ENCODE measurements at places on chromosomes 5 and 9.

GRCh38 chr9:105296877-105297287, 52.4 kb downstream of the SLC44A1 start:
- DNase-seq: no peak

- DNase-seq: no peak
Measured at GRCh38 chr9:128788445-128788844, 1.4 kb downstream of the TBC1D13 start.

- DNase-seq: no peak
Measured at GRCh38 chr9:125258832-125259534, 2.6 kb upstream of the GAPVD1 start.

GRCh38 chr9:125493384-125493783, 213.6 kb downstream of the MAPKAP1 start:
- DNase-seq: no peak

- peak; percentile 56 for DNase-seq
Measured at GRCh38 chr5:80246995-80247729, 8.7 kb downstream of the SERINC5 start.

DNA sequence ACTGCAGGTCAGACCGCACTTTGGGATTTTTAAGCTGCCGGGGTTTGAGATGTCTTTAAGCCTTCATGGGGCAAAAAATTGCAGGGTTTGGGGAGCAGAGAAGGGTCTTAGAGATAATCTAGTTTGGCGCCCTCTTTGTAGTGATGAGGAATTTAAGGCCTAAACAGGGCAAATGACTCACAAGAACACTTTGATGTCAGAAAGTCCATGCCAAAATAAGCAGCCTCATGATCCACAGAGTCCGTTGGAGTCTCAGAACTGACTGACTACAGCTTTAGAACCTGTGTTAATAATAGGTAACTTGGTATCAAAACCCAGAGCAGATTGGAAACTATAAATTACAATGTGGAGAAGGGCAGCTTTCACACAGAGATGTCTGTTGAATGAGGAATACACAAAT, 35.9 kb upstream of the PTGS1 start:
- DNase-seq: no peak

DNA sequence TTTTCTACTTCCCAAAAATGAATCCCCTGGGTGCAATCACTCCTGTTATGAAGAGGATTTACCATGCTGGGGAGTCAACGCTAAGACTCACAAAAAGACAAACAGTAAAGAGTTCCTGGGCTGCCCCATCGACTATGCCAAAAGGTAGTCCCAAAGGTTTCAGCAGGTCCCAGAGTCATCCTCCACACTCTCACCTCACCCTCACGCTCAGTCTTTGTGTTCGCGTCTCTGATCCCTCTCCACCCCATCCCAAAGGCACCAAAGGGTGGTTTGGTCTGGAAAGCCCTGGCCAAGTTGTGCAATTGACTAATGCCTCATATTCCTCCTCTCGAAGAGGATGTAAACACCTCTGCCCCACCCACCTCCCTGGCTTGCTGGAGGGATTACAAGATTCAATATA, 240.2 kb upstream of the NFIL3 start:
- DNase-seq: no peak

- no peak for DNase-seq
Measured at GRCh38 chr5:54526604-54527288, 9.2 kb downstream of the SNX18 start.

- DNase-seq: no peak
Measured at GRCh38 chr5:109519416-109519815, 109.6 kb upstream of the PJA2 start.

- no peak for DNase-seq
Measured at GRCh38 chr5:165086465-165086864, 1581.0 kb downstream of the MAT2B start.

Data from stimulated activated CD4-positive, alpha-beta T cell treated with anti-CD3 and anti-CD28 coated beads, Interleukin-4, amount 100 ng/mL, for 24 hours (primary cell).